Nucleus accumbens (tissue), 56 donors: ENCODE measurements at places on chromosomes 3 and 15.

GRCh38 chr3:148901987-148902791 lies 37.1 kb downstream of the CPA3 start:
- DNase-seq = no peak

- DNase-seq = no peak
Measured at GRCh38 chr3:56075089-56075488, 393.2 kb downstream of the ERC2 start.

DNA sequence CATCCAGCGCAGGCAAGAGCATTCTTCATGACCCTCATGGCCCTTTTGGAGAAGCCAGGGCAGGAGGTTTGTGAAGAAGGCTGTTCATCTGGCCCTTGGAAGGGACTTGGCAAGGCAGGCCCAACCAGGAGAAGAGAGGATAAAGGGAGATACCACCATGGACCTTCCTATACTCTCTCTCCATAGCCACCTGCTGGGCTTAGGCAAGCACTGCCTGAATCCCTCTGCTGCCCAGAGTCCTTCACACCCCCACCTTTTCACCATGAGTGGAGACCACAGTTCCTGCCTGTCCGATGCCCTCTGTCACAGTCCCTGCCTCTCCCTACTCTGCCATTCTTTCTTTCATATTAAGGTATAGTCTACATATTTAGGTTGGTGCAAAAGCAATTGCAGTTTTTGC lies 10.6 kb upstream of the SFMBT1 start:
- no peak for DNase-seq

DNA sequence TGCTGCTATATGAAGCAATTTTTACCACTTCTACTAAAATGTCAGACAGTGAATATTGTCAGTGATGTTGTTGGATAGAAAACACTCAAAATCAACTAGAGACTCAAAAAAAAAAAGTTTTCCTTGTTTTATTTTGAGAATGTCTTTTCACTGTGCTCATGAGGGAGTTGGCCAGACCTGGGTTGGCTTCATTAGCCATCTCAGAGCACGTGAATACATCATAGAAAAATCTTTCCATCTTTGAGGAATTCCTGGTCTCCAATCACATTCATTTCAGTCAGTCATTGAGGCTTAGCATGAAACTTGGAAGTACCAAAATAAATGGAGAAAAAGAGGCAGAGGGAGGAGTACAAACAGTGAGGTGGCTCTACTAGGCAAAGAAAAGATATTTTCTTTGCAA lies 57.6 kb upstream of the CMSS1 start:
- DNase-seq = no peak

GRCh38 chr3:140298043-140298442 lies 363.1 kb downstream of the CLSTN2 start:
- DNase-seq = no peak

DNA sequence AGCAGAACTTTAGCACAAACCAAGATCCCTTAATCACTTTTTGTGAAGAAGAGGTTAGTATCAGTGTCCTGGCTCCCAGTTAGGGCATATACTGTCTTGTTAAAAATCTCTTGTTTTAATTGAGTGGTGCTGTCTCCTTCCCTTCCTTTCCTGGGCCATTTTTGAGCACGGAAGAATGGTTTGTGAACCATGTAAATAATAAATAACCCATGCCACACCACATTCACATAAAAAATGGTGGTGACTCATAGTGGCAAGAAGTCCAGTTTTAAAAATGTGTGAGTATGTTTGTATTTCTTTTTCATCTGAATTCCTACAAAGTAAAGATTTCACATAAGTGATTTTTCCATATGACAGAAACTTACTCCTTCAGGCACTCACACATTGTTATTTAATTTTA lies 59.1 kb upstream of the SPRED1 start:
- no peak for DNase-seq

DNA sequence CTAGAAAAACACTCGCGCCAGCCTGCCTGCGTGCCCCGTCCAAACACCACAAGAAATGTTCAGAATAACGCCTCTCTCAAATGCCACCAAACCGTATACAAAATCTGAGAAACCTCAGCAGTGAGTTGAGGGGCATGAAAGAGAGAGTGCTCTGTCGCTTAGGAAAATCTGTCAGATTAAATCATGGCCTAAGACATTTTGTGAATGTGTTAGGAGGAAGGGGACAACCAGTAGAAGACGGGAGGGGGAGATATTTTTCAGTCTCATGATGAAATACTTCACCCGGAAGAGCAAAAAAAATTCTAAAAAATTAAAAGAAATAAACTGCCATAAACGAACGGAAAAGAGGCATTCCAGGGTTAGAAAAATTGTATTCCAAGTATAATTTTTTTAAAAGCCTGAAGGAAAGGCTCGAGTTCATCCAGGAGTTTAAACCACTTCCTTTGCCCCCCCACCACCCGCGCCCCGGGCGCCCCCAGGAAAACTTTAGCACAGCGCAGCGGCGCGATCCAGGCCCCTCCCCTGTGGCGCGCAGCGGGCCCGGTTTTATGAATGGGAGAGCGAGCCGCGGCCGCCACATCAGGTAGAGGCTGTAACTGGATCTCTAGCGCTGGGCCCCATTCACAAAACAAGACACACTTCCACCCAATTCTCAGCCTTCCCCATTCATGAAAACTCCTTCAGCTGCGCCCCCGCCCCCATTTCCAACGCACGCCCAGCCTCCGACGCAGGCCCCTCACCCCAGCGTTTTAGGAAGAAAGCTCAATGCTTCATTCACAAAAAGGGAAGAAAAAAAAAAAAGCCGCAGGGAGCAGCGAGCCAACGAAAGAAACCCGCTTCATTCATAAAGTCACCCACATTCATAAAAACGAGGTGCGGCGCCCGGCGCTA lies 1.4 kb downstream of the ETV5 start:
- peak; percentile 50 for DNase-seq

DNA sequence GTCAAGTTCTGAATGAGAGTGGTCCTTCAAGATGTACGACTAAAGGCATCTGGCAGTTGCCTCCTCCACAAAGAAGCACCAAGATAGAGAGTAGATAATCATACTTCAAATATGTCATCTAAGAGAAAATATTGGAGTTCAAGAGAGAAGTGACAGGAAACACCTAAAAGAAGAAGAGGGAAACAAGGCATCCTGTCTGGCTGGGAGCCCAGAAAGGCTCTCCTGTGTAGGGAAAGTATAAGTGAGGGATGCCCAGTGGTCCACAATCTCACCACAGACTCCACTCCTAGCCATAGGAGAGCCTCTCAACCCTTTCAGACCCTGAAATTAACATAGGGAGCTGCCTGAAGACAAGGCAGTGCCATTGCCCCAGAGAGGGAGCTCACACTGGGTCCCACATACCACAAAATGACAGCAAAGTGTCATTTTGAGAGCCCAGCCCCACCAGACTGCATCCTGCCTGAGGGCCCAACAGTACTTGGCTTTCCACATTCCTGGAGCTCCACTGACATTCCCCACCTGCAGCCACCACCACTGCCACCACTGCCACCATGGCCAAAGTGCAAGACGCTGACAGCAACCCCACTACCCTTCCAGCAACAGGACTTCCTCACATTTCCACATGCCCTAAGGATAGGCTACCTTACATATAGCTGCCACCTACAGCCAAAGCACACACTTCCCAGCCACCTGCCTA lies 210.6 kb downstream of the ATP8B4 start:
- DNase-seq = no peak

DNA sequence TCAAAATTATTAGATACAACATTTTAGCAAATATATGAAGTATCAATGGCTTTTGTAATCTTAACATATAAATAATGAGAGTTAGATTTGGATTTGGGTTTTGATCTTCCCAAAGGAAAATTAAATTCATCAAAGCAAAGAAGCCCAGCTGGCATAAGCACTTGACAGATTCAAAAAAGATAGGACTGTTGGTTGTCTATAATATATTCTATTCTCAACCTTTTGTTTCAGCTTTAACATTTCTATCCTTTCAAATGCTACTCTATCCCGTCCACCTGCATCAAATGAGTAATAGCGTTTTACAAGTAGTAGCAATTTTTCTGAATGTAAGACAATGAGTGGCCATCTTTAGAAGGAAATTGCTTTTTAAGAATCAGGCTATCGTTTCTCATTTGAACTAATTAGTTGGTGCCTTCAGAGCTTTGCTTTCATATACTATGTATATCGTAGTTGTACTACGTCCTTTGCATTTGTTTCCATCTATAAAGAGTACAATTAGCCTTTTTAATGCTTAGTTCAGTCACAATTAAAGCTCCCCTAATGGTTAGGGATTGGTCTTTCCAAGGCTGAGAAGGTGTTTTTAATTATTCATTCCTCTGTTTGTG lies 278.0 kb downstream of the UBE2E2 start:
- DNase-seq = no peak

DNA sequence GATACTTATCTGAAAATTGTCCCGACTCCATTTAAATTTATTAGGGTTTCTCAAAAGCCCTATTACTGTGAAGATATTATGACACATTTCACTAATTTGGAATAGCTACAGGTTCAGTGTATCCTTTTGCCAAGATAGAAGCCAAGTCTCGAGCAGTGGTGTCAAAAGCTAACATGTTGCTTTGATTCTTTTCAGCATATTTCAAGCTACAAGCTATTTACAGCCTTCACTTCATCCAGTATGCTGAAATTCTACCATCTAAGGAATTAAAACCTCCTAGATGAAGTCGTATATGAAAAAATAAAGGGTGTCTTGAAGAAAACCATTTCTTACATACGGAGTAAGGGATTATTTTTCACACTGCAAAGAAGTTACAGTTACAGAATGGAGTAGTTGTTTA lies 31.2 kb upstream of the ADAMTS9 start:
- DNase-seq = no peak

DNA sequence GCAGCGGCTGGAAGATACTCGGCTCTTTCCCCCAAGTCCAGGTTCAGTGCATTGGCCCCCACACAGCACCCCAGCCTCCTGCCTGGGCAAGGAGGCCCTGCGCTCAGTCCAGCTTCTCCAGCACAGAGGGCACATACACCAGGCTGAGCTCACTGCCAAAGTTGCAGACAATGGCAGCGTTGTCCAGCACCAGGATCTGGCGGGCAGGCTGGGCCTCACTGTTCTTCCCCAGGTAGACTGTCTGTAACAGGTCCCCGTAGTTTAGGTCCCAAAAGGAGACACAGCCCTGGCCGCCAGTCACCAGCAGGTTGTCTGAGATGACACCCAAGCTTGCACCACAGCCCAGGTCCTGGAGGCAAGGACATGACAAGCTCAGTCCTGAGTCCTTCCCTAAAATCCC lies 32.9 kb downstream of the PTPN23 start:
- peak; percentile 44 for DNase-seq
